ENCODE measurements at places on chromosomes 4 and X.

GRCh38 chr4:152074573-152074972 lies 313.8 kb upstream of the GATB start:
- DNase-seq: no peak

DNA sequence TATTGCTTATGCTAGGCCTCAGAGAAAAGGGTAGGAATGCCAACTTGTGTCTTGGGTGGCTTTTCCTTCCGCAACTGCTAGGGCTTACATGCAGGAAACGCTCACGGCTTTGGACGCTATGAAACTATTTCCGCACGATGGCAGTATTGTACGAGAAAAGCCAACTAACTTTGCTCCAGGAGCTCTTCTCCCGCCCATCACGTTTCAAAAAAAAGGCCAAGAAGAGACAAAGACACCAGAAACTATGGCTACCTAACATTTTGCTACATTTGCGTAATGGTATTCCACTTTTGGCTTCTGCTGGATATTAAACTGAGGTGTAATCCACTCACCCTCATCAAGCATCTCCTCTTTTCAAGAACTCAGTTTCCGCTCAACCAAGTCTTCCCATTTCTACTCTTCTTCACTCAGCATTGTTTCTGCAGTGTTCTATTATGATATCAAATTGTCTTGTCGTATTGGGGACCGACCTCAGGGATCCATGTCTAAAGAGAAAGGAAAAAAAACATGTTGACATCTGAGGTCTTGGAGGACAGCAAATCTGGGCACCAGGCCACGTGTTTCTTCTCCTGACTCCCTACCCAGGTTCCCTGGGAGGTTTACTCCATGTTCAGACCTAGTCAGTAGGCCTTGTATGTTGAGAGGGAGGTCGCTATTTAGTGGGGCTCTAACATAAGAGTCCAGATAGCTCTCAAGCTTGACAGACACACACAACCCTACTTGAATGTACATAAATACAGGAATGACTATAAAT lies 239.4 kb upstream of the STK26 start:
- DNase-seq: no peak

DNA sequence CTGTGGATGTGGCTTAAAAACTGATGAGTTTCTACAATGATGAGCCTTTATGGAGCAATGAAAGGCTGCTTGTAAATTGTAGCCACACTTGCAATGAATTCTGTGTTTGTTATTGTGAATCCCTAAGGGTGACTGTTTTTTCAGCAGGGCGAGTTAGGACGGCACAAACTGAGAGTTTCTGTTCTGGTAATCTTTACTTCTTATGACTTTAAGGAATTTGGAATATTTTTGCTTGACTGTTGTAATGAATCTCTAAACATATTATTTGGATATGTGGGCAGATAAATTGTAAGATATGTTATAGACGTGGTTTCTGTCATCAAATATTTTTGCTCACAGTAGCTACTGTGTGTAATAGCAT lies 22.2 kb downstream of the RBPJ start:
- no peak for DNase-seq

GRCh38 chrX:113644426-113644825 lies 803.8 kb upstream of the AMOT start:
- DNase-seq: no peak

GRCh38 chr4:110617646-110618580 lies 5.0 kb downstream of the PITX2 start:
- no peak for DNase-seq

Data from CD4-positive, alpha-beta T cell treated with Interleukin-10 for 1 hour (primary cell).